NCI-H510A (cell line): ENCODE measurements at places on chromosomes 16 and 17.

GRCh38 chr17:69913216-69913615 lies 161.8 kb upstream of the KCNJ16 start:
- DNase-seq: no peak

- DNase-seq: peak; percentile 62
Measured at GRCh38 chr16:21708533-21709115, 44.9 kb downstream of the OTOA start.

DNA sequence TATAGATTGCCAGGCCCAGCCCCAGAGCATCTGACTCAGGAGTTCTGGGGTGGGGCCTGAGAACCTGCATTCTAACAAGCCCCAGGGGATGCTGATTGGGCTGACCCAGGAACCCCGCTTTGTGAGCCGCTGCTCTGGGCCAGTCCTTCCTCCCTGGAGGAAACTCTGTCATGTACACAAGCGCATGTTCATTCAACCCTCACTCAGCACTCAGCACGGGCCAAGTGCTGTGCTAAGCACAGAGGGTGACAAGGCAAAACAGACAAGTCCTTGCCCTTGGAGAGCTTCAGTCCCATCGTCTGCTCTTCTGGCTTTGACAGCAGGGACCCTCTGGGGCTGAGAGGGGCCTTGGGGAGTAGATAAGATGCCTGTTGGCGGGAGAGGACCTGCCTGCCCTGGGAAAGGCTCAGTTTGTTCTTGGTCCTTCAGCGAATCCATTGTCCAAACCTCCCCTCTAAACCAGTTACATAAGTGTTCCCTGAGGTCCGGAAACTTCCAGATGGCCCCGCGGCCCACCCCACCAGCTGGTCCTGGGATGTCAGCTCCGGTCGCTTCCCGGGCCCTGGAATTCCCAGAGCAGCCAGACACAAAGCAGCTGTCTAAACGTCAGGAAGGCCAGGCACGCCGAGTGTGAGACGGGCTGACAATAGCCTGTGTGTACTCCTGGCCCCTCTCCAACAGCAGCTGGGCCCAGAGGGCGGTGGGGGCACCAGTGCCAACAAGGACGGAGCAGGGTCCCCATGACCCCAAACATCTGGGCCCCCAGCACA lies 88.8 kb downstream of the ZDHHC7 start:
- no peak for DNase-seq

GRCh38 chr16:12659871-12660270 lies 143.8 kb downstream of the CPPED1 start:
- no peak for DNase-seq

GRCh38 chr16:85474621-85475217 lies 138.4 kb upstream of the GSE1 start:
- no peak for DNase-seq

DNA sequence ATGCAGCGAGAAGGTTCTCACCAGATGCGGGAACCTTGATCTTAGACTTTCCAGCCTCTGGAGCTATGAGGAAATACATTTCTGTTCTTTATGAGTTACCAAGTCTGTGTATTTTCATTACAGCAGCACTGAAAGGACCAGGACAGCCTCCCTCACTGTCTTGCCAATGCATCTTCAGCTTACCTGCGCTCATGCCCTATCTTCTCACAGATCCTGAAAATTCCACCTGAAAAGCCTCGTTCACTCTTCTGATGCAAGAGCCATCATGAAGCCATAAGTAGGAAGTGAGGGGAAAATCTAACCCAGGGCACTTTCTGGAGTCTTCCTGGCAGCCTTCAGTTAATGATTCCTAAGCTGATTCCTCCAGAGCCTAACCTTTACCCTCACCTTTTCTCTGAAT lies 194.0 kb downstream of the SALL1 start:
- no peak for DNase-seq

DNA sequence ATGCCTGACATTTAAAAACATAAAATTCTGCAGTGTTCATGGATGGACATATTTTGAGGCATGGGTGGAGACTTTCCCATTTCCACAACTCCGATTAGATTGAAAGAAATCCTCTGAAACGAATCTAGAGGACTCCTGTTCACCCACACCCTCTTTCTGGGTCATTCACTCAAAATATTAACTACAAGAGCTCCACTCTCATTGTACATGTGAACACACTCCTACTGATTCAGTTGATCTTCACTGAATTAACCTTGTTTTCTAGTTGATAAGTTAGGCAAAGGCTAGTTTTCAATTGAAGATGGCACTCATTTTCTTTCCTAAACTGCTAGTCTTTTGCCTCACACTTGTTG lies 44.1 kb downstream of the GRB7 start:
- DNase-seq: no peak

- DNase-seq: no peak
Measured at GRCh38 chr16:24645739-24646645, 83.5 kb upstream of the TNRC6A start.

DNA sequence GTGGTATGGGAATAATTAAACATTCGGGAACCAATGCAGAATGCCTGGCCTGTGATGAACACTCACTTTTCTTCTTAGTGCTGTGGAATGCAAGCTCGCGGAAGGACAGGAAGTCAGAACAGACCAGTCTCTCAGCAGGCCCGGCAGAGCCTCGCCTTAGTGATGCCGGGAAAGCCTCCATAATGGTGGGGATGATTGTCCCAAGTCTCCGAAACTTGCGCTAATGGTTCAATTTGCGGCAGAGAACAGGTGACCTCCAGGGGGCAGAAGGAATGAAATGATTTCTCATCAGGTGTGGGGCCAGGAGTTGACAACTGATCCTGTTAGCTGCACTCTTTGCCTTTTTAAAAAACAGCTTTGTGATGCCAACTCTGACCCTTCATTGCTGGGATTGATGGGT lies 170.6 kb downstream of the GSG1L start:
- DNase-seq: no peak

DNA sequence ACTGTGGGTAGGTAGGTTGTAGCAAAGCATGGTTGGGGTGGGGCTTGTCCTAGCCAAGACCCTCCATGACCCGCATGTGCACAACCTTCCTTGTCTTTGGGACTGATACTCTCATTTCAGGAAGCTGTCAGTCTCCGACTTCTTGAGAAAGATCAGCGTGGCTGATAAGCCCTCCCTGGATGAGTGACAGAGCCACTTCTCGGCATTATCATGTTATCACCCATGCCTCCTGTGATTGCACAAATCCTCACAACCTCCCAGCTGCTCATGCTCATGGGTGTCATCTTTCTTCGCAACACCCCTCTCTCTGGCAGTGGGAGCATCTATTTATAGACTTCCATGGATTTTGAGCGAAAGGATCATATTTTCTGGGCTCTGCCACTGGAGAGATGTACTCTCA lies 314.2 kb downstream of the FOXL1 start:
- no peak for DNase-seq

GRCh38 chr16:69057400-69058378 lies 47.8 kb upstream of the HAS3 start:
- DNase-seq: no peak

- no peak for DNase-seq
Measured at GRCh38 chr16:2472885-2473445, 1.9 kb downstream of the NTN3 start.

DNA sequence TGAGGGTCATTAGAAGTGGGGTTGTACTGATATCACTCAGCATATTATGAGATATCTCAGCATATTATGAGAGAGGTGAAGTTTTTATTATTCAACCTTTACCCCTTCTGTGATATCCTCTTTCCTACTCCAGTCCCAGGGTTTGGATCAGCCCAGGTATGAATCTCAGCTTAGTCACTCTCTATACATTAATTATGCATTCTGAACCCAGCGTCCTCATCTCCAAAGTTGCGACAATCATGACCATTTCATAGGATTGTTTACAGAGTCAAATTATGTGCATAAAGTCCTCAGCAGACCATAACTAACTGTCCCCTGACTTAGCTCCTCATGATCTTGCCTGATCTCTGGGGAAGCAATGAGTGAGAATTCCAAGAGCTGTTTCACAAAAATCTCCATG lies 20.5 kb upstream of the BLMH start:
- DNase-seq: no peak

DNA sequence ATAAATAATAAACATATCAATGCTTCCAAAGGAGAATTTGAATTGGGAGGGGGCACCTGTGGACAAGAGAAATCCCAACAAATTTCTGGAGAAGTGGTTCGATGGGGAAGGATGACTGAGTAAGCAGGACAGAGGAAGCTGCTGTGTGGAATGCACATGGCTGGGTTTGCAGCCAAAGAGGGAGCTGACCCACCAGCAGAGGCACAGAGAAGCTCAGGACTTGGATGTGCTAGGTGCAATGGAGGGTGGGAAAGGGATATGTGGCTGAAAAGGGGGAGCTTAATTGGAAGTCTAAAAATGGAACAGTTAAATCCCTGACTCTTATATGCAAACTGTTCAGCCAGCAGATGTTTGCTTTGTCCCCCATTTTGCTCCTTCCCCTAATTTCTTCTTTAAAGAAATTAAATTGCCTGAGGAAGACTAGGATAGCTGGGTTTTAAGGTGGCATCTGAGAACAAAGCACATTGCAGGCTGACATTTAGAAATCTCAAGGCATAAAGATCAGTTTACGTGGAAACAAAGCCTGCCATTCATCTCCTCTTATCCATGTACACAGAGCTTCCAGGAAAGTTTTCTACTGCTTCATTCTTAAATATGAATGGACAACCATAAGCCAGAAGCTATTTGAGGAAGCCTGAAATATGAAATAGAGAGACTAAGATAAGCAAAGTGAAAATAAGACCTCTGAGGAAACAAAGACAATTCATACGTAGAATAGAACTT lies 23.0 kb upstream of the TNS4 start:
- no peak for DNase-seq

- no peak for DNase-seq
Measured at GRCh38 chr16:66943426-66944053, 8.2 kb downstream of the CES2 start.

DNA sequence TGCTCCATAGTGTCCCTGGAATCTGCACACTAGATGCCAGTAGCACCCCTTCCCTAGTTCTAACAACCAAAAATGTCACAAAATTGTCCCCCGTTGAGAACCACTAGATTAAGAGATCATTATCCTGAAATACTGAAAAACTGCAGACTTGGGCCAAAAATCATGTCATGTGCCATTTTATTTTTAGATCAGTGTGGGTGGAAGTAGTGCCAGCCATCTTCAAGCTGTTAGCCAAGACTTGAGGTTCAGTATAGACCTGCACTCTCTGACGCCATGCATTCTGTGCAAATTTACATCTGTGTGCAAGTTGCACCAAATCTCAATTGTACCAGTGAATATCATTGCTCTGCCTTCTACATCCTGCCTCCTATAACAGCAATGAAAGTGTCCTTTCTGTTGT lies 31.5 kb upstream of the NOL11 start:
- no peak for DNase-seq

DNA sequence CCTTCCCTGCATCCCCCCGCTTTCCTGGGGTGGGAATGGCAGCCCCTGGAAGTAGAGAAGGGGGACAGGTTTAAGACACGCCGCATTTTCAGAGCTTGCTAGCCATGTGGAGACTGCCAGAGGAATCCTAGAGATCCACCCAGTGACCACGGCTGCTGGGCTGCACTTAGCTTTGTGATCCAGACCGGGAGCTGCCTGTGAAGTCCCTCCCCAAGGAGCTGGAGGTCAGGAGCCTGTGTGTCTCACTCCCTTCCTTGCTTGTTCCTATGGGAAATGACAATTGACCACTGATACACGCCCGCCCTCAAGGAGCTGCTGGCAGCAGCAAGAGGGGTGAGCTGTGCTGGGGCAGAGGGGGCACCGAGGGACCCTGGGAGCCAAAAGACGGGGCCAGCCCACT lies 73.7 kb downstream of the SREBF1 start:
- no peak for DNase-seq

DNA sequence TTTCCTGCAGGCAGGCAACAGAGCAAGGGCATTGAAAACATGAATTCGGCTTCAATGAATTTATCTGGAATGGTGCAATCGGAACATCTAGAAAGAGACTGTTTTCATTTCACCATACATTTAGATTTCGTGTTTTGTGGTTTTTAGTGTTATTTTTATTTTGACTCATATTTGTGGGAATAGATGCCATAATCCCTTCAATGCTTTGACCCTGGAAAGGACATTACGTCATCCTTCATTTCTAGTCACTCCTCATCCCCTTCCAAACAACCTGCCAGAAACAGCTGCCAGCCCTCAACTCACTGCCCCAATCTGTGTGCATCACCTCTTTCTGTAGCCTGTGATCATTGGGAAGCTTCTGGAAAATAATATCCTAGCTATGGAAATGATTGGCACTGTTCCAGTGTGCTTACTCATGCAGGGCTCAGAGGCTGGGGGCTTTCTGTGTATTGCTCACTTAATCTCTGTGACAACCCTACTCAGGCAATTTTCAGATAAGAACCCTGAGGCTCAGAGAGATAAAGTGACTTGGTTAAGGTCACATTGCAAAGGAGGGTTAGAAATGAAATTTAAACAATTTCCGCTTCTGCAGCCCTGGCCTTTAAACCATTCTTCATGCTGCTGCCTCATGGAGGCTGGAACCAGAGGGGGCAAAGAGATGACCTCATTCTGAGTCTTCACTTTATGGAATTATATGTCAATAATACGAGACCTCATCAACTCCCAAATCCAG lies 9.5 kb upstream of the KSR1 start:
- no peak for DNase-seq

DNA sequence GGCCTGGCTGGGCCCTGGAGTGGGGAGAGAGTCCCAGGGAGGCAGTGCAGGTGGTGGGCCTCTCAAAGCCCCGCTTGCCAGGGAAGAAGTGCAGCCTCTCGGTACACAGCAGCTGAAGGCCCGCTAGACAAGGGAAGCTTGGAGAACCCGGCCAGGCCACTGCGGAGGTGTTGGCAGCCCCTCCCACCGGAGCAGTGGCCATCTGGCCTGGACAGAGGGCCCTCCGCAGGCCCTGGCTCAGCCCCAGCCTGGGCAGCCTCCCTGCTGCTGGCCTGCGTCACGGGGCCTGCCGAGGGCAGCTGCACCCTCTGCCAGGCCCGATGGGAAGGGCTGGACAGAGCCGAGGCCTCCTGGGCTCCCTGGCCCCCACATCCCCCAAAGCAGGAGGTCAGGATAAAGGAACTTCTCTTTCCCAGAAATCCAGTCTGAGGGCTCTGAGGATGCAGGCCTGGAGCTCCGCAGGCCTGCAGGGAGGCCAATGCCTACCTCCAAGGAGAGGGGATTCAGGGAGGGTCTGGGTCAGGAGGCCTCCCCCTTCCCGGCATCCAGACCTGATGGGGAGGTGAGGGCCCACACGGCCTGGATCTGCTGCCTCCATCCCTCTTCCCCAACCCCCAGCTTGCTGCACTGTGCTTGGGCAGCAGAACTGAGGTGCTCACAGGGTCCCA lies 4.3 kb downstream of the SPPL2C start:
- DNase-seq: no peak

- DNase-seq: no peak
Measured at GRCh38 chr17:76570457-76570856, 15.2 kb downstream of the ST6GALNAC2 start.

- DNase-seq: no peak
Measured at GRCh38 chr17:14831491-14831890, 433.6 kb downstream of the PMP22 start.

DNA sequence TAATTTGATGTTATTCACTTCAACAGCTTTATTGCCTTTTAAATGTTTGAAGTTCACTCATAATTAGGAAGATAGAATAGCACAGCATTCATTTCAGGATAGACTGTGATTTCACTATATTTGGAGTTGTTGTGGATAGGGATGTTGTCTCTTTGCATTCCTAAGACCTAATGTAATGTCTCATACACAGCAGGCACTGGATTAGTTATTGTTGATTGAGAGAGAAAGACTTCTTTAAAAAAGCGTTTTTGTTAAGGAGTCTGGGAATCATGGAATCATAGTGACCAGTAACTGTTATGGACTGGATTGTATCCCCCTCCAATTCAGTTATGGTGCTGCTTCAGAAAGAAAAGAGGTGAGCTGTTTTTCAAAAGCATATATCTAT lies 122.0 kb downstream of the USP22 start:
- no peak for DNase-seq
